ENCODE measurements at places on chromosomes 7 and 10.

- no peak for DNase-seq
Observed at GRCh38 chr7:123372368-123372767, 162.0 kb downstream of the IQUB start.

GRCh38 chr10:69069090-69070042 lies 18.5 kb upstream of the SRGN start:
- DNase-seq: no peak

DNA sequence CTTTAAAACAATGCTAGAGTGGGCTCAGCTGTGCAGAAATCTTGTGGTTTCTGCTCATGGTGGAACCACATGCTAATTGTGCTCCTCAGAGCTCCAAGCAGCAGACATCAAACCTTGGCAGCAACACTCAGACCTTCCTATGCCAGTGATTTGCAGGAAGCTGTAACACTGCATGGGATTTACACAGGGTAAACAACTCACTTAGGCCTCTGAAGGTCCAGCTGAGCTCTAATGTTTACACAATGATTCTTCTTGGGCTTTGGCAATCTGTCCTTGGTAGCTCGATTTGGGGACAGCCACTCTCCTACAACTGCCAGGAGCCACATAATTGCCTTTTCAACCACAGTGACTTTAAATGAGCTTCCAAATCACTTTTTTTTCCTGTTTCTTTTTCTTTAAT lies 97.7 kb upstream of the PDLIM1 start:
- DNase-seq: peak; percentile 31

DNA sequence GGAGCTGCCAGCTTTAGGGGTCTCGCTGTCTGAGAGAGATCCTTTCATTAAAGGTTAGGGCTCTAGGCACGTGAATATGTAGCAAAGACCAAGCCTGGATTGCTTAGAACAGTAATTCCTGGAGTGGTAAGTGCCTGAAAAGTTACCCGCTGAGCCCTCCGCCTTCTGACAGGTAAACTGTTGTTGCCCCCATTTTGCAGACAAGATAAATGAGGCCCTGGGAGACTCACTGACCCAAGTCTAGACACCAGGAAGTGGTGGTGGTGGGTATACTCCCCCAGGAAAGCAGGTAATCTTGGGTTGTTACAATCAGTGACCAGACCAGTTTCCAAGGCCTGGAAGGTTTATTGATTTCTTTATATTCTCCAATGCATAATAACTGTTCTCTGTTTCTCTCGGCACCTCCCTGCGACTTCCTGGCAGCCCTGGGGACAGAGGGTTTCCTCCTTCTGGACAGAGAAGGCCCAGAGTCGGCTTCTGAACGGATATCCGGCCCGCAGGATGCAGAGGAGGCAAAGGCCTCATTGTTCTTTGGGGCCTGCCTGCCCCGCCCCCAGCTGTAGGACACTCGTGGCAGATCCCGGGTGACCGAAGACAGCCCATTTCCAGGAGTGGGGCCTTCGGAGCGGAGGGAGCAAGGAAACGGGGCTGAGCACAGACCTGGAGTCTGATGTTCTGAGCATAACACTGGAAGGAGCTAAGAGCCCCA lies 1.3 kb upstream of the GRK5 start:
- DNase-seq: no peak

DNA sequence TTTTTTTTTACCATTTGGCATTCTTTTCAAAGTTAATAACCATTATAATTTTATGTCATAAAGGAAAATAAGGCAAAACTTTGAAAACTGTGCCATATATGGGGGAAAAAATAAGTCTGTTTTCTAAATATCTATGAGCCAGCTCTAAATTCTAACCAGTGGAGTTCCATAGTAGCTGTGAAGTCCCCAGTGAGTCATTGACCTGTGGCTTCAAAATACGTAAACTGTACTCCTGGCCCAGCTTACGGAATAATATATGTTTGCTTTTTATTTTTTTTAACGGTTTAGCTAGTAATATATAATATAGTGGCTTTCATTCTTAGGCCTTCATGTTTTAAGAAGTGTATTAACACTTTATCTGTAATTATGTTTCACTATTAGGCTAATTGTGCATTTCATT lies 20.5 kb downstream of the ZRANB1 start:
- DNase-seq: no peak

GRCh38 chr7:12553416-12553815 lies 17.1 kb upstream of the SCIN start:
- no peak for DNase-seq

GRCh38 chr10:5076615-5077014 lies 17.6 kb upstream of the AKR1C3 start:
- DNase-seq: no peak

DNA sequence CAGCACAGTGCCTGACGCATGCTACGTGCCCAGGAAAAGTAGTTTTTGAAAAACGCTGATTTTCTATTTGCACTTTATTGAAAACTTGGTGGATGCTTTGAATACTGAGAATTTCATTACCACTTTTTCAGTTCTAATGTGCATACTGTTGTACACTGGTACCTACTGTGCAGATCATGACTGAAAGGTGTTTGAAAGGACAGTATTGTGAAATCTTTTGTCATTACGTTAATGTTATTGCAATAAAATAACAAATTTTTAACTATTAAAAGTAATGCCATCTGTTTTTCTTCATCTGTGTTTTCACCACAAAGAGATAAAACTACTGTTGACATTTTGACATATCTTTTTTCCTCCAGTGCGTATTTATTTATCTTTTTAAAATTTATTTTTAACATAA lies 42.1 kb downstream of the CNNM2 start:
- no peak for DNase-seq

DNA sequence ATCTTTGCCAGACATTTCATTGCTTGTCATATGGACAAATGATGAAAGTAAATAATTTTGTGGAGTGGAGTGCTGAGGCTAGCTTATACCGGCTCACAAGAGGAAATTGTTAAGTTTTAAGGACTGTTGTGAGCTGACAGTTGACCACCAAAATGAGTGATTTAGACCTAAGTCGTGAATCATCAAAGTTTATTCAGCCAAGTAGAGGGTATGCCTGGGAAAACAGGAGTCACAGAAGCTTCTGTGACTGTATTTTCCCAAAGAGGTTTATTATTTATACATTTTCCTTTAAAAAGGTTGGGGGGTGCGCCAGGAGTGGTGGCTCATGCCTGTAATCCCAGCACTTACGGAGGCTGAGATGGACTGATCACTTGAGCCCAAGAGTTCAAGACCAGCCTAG lies 21.8 kb downstream of the MRPS24 start:
- no peak for DNase-seq

DNA sequence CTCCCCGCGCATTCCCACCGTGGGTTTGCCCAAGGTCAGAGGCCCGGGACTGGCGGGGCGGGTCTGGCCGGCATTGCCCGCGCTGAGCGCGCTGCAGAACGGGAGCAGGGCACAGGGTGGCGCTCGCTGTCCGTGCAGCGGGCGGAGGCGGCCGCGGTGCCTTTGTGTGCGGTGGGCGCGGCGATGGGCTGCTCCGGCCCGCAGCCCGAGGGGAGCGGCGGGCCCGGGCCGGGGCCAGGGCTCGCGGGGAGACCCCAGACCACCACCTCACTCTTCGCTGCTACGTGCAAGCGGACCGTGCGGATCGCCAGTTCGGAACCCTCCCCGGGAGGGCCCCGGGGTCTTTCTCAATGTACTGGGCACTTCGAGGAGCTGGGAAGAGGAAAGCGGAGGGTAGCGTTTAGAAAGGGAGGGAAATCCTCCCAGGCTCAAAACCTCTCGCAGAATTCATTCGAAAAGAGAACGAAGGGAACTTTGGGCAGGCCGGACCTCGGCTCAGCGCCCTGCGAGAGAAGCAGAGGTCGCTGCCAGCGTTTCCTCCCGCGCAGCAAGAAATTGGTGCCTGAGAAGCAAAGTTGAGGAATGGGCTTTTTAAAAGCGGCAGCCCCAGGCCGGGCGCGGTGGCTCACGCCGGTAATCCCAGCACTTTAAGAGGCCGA lies 8.5 kb downstream of the SP8 start:
- DNase-seq: peak; percentile 38

- peak; percentile 69 for DNase-seq
Observed at GRCh38 chr10:103350517-103351260, at the start of gene PCGF6. Gene PCGF6 (minus strand): TSS chr10:103351140. CDS start chr10:103351066, 74 bp downstream.

DNA sequence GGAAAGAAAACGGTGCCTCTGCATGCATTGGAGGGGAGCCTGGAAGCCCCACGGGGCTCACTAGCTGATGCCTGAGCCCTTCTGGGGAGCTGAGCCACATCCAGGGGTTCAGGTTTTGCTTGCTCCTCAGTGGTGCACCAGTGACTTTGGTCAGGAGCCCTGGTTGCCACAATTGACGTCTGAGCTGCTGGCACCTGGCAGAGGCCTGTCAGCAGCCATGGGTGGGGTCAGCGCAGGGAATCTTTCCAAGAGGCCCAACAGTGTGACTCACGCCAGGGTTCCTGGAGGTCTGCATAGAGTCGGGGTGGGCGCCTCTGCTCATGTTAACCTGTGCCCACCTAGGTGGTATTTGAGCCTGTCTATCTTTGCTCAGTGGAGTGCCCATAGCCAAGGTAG lies 138.7 kb downstream of the NEURL1 start:
- no peak for DNase-seq

DNA sequence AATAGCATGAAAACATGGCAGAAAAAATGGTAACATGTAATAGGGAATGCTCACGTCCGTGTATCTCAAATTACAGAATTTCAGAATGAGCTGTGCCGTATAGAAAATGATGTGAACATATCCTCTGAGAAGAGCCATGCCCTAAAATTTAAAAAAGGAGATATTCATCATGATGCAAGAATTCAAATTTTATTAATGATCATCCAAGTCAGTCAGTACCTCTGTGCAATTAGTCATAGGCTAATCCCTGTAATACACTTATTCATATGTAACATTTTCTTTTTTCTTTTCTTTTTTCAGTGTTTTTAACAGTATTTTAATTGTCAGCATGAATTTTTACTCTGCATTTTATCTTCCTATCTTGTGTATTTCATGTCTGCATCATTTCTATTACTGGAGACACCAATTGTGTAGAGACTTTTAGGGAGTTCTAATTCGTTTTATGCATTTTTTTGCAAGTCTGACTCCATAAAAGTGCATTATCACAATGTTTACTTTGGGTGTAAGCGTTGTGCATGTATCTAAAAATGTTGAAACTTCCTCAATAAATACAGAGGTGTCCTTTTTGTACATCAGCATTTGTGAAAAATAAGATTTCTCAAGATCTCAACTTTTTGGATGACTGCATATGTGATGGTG lies 1103.7 kb upstream of the CELF2 start:
- no peak for DNase-seq

DNA sequence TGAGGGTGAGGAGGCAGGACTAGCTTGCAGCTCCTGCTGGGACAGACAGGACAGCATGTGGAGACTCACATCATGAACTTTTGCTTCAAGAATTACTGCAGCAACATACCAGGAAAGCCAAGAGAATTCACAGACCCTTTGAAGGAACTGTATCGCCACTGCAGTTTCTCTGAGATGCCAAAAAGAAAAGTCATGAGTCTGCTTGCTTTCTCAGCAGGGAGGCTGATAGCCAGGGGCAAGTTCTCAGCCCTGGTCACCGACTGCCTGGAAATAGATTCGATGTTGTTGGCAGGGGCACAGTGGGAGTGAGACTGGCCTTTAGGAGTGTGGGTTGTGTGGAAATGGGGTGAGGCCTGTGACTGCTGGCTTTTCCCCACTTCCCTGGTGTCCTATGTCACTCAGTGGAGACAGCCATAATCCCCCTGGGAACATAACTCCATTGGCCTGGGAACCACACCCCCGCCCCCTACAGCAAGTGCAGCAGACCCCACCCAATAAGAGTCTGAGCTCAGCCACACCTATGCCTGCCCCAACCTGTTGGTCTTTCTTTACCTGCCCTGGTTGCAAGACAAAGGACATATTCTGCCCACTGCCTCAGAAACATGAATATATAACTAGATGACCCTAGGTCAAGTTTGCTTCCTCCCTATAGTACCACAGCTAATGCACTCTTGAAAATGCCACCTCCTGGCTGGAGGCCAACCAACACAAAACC lies 1.6 kb upstream of the SAMD9 start:
- no peak for DNase-seq

DNA sequence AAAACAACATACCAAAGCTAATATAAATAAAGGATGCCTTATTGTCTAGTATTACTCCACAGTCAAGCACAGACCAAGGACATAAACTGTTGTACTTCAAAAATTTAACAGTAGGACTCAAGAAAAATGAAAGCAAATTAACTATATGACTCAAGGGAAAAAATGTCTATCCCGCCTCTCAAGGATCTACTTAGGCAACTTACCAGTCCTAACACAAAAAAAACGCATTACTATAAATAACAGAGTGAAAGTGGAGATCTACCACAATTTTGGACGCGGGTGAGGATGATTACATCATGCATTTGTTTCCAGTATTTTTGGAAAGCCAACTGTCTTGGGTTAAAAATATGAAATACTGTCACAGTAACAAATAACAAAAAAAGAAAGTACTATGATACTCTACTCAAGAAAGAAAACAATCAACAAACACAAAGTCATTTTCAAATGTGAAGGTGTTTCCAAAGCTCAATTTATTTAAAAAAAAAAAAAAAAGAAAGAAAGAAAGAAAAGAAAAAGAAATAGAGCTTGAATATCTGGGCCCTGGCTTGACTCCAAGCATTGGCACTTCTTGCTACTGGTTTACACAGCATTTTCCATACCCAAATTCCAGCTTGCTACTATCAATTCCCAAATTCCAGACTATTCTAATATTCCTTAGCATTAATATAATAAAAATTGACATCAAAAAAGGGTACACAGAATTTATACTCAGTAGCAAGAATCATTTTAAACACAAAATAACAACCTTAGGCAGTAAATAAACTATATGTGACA lies 99.4 kb downstream of the RSU1 start:
- DNase-seq: no peak

DNA sequence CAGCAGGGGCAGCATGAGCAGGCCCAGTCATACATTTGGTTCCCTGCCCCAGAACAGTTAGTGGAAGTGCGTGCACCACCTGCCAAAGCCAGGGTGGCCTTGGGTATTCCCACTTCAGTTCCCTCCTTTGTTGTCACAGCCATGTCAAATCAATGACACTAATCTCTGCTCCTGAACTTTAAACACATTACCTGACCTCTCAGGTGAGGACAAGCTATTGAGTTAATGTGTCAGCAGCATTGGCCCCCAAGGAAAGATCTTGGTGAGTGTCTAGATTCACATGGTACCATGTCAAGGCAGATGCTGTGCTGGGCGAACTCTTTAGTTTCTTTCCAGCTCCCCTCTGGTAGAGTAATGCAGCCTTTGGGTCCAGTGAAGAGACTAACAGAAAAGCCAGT lies 2.1 kb downstream of the CYP3A5 start:
- DNase-seq: no peak

DNA sequence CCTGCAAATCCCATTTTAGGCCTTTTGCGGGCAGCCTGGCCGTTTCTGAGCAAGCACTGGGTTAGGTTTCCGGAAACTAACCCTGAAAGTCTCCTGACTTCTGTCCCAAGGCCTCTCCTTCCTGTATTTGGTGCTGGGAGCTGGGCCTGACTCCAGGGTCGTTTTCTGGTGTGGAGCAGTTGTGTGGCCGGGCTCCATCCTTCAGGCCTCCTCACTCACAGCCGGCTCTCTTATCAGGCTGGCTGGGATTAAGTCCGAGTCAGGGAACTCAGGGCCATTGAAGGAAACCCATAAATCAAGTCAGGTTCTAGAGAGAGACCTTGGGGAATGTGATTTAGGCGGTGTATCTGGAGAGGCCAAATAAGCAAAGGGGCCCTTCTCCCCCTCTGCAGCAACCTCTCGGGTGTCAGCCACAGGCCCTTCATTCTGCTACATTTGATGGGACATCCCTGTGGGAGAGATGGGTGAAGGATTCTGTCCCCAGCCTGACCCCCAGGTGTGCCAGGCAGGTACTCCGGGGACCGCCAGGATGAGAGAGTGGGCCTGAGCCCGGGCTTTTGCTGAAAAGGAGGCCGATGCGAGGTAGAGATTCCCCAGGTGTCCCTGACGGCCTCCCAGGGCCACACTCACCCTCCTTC lies 3.3 kb downstream of the GATA3 start:
- DNase-seq: no peak

- DNase-seq: no peak
Observed at GRCh38 chr7:155510975-155511701, 35.2 kb downstream of the CNPY1 start.

Data from NCI-H1092 treated with DMSO at 0.1 percent for 48 hours (cell line).